ENCODE measurements at places on chromosomes 6 and 20. TPM values are rescaled to one million over a fixed set of nuclear protein-coding genes. Genes with fewer than 3 reads are reported as not detected.

DNA sequence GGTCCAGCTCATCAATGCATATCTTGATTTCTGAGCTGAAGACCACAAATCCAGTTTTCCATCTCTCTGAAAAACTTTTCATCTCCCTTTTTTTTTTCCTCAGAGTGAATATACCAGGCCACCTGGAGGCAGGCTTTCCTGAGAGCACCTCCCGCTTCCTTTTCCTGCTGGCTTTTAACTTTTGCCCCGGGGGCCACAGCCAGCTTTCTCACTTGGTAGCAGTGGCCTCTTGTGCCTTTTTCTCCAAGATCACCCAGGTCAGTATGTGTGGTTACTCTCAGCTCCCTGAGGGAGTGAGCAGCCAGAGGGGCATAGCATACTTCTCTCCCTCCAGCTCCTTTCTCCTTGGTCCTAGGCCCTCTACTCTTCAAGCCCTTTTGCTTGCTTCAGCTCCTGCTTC, at the start of gene BTN1A1:
Gene BTN1A1, plus strand, starts transcription at position 202 of the 400 bp plus-strand sequence. CDS start 984 bp downstream, outside the sequence.
- H3K27me3 ChIP-seq, result peaks cover 23% of the 10 kb centered on the region
- peaks cover 13% of the 10 kb centered on the region for H3K4me1 ChIP-seq
- peak within 1 kb of the TSS; percentile 70 for H3K4me3 ChIP-seq
- DNase-seq, result no peak
- H3K36me3 ChIP-seq, result no peaks in the 10 kb centered on the region

GRCh38 chr20:24465730-24466129, 3.7 kb upstream of the SYNDIG1 start:
- DNase-seq, result no peak
- no peaks in the 10 kb centered on the region for H3K36me3 ChIP-seq
- no peak overlapping the region for H3K4me3 ChIP-seq
- no peak overlapping the region for H3K27ac ChIP-seq
- H3K4me1 ChIP-seq, result peaks cover 1% of the 10 kb centered on the region

- peaks cover 26% of the 10 kb centered on the region for H3K4me1 ChIP-seq
- peaks cover 61% of the 10 kb centered on the region for H3K36me3 ChIP-seq
- DNase-seq, result no peak
- no peaks in the 10 kb centered on the region for H3K27me3 ChIP-seq
These were observed 28.8 kb downstream of the MTHFD1L start for GRCh38 chr6:150894191-150894744.

GRCh38 chr20:389220-389619, 8.7 kb downstream of the TRIB3 start:
- no peaks in the 10 kb centered on the region for H3K27me3 ChIP-seq
- H3K4me1 ChIP-seq, result no peaks in the 10 kb centered on the region
- H3K36me3 ChIP-seq, result peaks cover 59% of the 10 kb centered on the region
- no peak for DNase-seq
- H3K27ac ChIP-seq, result no peak overlapping the region

- DNase-seq, result no peak
- H3K36me3 ChIP-seq, result no peaks in the 10 kb centered on the region
- peaks cover 36% of the 10 kb centered on the region for H3K4me1 ChIP-seq
These were observed 4.3 kb downstream of the REV3L start for GRCh38 chr6:111478749-111479148.

DNA sequence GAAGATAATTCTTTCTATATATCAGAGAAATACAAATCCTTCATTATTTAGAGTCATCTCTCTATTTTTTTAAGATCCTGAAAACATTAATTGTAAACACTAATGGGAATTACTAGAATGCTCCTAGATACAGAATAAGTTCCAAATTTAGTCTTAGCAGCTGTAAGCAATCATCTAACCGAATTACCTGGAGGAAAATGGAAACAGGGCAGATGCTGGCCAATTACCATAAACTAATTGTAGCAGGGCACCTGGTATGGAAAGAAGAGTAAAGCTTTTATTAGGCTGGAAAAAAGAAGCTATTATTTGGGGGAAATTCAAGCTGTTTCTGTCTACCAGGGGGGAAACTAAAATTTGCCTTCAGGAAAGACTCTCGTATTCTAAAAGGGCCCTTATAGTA, 257.5 kb downstream of the MMUT start:
- no peak overlapping the region for H3K4me3 ChIP-seq
- no peaks in the 10 kb centered on the region for H3K27me3 ChIP-seq
- no peak for DNase-seq
- H3K36me3 ChIP-seq, result no peaks in the 10 kb centered on the region

- peak overlapping the region; percentile 24 for H3K4me3 ChIP-seq
- H3K4me1 ChIP-seq, result peaks cover 31% of the 10 kb centered on the region
- peaks cover under 1% of the 10 kb centered on the region for H3K36me3 ChIP-seq
- peaks cover 48% of the 10 kb centered on the region for H3K27me3 ChIP-seq
- no peak for DNase-seq
These were observed 6.0 kb downstream of the AFDN start for GRCh38 chr6:167832497-167833395.

DNA sequence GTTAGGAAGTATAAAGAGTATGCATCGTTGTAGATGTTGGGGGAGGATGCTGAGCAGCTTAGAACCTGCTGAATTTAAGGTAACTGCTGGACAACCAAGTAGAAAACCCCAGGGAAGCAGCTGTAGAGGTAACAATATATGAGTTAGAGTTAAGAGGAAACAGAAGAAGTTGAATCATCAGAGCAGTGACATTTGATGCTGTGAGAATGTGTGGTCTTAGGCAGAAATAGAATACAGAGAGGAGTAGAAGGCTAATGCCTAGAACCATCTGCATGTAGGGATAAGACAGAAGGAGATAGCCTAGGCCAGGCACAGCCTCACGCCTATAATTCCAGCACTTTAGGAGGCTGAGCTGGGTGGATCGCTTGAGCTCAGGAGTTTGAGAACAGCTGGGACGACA, 22.6 kb upstream of the DYNLRB1 start:
- no peak for DNase-seq
- H3K4me3 ChIP-seq, result no peak overlapping the region

DNA sequence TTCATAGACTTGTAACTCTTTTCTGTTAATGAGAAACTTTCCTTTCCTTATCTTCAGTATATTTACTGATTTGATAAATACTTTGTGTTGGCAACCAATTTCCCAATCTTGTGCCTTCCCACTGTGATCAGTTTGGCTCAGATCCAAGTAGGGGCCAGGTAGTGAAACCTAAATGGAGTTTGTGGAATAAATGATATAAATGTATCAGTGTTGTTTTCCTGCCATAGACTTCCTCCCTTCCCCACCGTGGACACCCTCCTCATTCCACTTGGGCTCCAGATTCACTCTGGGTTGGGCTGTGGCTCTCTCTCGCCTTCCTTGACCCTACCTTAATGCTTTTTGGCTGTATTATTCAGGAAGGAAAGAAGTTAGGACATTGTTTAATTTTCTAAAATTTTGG, 1.3 kb downstream of the ZKSCAN3 start:
- no peak for DNase-seq
- H3K4me1 ChIP-seq, result peaks cover 29% of the 10 kb centered on the region
- H3K4me3 ChIP-seq, result peak overlapping the region; percentile 98
- peaks cover 5% of the 10 kb centered on the region for H3K27me3 ChIP-seq
- no peak overlapping the region for H3K27ac ChIP-seq
- H3K36me3 ChIP-seq, result no peaks in the 10 kb centered on the region

GRCh38 chr6:53282741-53283140, 66.0 kb downstream of the ELOVL5 start:
- H3K4me3 ChIP-seq, result no peak overlapping the region
- H3K36me3 ChIP-seq, result peaks cover 45% of the 10 kb centered on the region
- no peak overlapping the region for H3K27ac ChIP-seq
- peaks cover 39% of the 10 kb centered on the region for H3K4me1 ChIP-seq

- no peaks in the 10 kb centered on the region for H3K36me3 ChIP-seq
- H3K27ac ChIP-seq, result no peak overlapping the region
- peaks cover 3% of the 10 kb centered on the region for H3K27me3 ChIP-seq
- no peaks in the 10 kb centered on the region for H3K4me1 ChIP-seq
- H3K4me3 ChIP-seq, result no peak overlapping the region
- no peak for DNase-seq
These were observed 895.2 kb upstream of the CITED2 start for GRCh38 chr6:140269591-140270165.

DNA sequence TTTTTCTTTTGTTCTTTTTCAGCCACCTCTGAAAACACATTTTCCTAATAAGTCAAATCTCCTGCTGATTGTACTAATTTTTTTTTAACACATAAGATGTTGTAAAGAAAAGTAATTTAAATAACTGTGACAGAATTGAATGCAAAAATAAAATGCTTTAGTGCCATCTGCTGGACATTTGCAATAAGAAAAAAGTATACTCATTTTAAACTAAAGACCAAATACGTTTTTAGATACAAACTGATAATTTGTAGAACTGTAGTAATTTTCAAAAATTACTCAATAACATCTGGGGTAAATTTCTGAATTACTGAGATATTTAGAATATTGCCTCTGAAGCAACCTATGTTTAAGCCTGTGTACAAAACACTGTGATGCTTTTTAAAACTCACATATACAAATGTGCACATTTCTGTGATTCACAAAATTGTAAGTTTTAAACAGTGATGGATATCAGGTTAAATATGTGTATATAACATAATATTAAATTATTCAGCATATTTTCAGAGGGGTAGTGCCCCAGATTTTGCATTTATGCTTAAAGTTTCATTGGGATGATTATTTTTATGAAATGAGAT, 198.7 kb downstream of the RIMS1 start:
- H3K27me3 ChIP-seq, result no peaks in the 10 kb centered on the region
- H3K4me1 ChIP-seq, result no peaks in the 10 kb centered on the region
- H3K27ac ChIP-seq, result no peak overlapping the region
- no peak for DNase-seq
- no peaks in the 10 kb centered on the region for H3K36me3 ChIP-seq

- peaks cover 87% of the 10 kb centered on the region for H3K4me1 ChIP-seq
- no peaks in the 10 kb centered on the region for H3K27me3 ChIP-seq
- H3K36me3 ChIP-seq, result peaks cover 73% of the 10 kb centered on the region
- H3K27ac ChIP-seq, result peak overlapping the region; percentile 31
These were observed 122.1 kb upstream of the TRAF3IP2 start for GRCh38 chr6:111727802-111728201.

GRCh38 chr6:21085211-21085610, 508.3 kb upstream of the SOX4 start:
- no peak for DNase-seq
- H3K4me1 ChIP-seq, result no peaks in the 10 kb centered on the region
- peaks cover 24% of the 10 kb centered on the region for H3K36me3 ChIP-seq
- H3K4me3 ChIP-seq, result no peak overlapping the region
- H3K27me3 ChIP-seq, result no peaks in the 10 kb centered on the region

GRCh38 chr6:128064540-128064895, 163.7 kb upstream of the THEMIS start:
- peaks cover 2% of the 10 kb centered on the region for H3K36me3 ChIP-seq
- H3K27ac ChIP-seq, result no peak overlapping the region
- H3K4me1 ChIP-seq, result peaks cover 9% of the 10 kb centered on the region

GRCh38 chr6:143583542-143584327, 72.2 kb upstream of the FUCA2 start:
- H3K4me3 ChIP-seq, result no peak overlapping the region
- no peak for DNase-seq
- H3K36me3 ChIP-seq, result no peaks in the 10 kb centered on the region
- no peak overlapping the region for H3K27ac ChIP-seq

DNA sequence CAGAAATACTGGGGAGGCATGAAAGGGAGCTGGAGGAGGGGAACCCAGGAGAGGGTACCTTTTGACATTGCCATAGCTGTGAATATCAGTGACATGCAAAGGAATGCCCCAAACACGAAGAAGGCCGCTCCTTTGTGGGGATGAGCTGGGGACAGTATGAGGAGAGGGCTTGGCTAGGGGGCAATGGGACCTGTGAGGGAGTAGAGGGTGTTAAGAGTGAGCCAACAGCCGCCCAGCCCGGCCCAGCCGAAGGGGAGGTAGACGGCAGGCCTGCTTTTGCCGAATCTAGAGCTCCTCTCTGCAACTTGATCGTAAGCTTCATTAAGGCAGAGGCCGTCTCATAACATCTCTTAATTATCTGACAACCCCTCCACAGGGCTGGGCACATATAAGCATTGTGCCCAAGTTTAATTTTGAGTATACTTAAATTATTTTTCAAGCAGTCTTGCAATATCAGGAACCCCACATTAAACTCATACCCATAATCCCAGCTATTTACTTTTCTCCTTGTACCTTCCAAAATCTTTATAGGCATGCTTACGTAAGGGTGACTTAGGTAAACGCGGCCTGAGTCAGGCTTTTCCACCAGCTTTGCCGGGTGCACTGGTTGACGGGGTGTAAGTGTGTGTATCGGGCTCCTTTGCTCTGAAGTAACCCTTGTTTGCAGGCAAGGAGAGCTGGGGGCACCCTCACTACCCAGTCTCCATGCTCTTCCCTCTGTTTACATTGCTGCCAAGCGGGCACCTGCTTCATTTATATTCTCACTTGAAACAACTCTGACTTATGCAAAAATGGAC, 24.9 kb upstream of the VEGFA start:
- no peak overlapping the region for H3K4me3 ChIP-seq
- no peak overlapping the region for H3K27ac ChIP-seq
- DNase-seq, result no peak

DNA sequence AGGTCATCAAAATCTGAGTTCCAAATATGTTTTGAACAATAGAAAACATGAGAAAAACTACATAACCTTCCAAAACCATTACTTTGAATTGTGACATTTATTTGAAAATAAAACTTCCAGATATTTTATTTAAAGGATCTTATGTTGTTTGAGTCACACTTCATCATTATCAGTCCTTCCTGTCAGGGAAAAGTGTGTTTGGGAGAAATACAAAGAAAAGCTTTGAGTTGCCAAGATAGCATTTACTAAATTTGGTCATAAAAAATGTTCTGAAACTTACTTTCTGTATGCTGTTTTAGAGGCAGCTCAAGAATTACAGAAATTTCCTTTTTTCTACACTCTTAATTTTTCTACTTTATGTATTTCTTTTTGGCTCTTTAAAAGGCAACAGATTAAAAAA, 208.2 kb upstream of the RIN2 start:
- DNase-seq, result no peak
- H3K4me1 ChIP-seq, result no peaks in the 10 kb centered on the region
- no peaks in the 10 kb centered on the region for H3K27me3 ChIP-seq
- H3K4me3 ChIP-seq, result no peak overlapping the region
- H3K36me3 ChIP-seq, result no peaks in the 10 kb centered on the region

GRCh38 chr6:44453146-44453545, 65.6 kb downstream of the CDC5L start:
- DNase-seq, result no peak
- no peak overlapping the region for H3K4me3 ChIP-seq
- H3K27ac ChIP-seq, result no peak overlapping the region
- H3K36me3 ChIP-seq, result peaks cover 1% of the 10 kb centered on the region
- peaks cover 1% of the 10 kb centered on the region for H3K4me1 ChIP-seq

- no peaks in the 10 kb centered on the region for H3K27me3 ChIP-seq
- H3K4me3 ChIP-seq, result no peak overlapping the region
- DNase-seq, result no peak
- no peaks in the 10 kb centered on the region for H3K4me1 ChIP-seq
- H3K27ac ChIP-seq, result no peak overlapping the region
These were observed 108.4 kb upstream of the SIM1 start for GRCh38 chr6:100573166-100573565.

The REM1 gene
- not detected for total RNA-seq

The FAM209A gene
- 1.1 TPM for total RNA-seq

The GLP1R gene
- total RNA-seq, result 0.81 TPM

The GNRH2 gene
- 0.85 TPM for total RNA-seq

The KHDC1L gene
- not detected for total RNA-seq
